Left renal cortex interstitium (tissue), 4 donors: ENCODE measurements at places on chromosomes 5 and 9.

GRCh38 chr5:31918739-31919138 is 255.4 kb downstream of the GOLPH3 start:
- no peak for DNase-seq

DNA sequence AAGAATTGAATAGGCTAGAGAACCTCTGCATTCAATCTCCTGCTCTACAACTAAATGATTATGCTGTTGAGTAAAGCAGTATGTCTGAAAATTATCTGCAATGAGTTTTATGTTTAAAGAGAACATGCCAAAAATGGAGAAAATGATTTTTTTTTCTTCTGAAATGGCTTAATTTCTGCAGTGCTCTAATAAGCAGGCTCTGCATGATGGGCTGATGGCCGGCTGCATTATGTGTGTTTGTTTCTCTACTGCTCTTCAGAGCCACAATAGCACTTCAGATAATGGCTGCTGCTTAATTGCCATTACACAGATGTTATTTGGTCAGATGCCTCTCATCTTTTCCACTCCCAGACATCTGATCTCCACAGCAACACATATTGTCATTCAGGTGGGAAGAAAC is 286.4 kb upstream of the DMAC1 start:
- no peak for DNase-seq

DNA sequence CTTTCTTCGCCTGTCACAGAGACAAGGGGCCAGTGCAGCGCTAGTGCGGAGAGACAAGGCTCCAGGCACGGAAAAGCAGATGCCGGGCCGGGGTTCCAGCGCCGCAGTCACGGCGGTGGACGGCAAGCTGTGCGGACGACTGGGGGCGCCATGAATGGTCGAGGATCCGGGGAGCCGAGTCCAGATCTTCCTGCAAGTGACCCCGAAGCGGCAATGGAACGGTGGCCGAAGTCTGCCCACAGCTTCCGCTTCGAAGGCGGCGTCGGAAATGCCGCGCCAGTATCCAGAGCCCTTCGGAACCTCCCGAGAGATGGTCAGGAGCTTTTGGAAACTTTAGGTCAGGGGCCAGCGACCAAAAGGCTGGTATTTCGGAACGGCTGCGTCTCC is 601 bp upstream of the FAF2 start:
- DNase-seq = no peak

GRCh38 chr5:128002425-128002824 is 81.1 kb upstream of the SLC12A2 start:
- no peak for DNase-seq

GRCh38 chr9:87579781-87580541 is 82.3 kb downstream of the DAPK1 start:
- no peak for DNase-seq

DNA sequence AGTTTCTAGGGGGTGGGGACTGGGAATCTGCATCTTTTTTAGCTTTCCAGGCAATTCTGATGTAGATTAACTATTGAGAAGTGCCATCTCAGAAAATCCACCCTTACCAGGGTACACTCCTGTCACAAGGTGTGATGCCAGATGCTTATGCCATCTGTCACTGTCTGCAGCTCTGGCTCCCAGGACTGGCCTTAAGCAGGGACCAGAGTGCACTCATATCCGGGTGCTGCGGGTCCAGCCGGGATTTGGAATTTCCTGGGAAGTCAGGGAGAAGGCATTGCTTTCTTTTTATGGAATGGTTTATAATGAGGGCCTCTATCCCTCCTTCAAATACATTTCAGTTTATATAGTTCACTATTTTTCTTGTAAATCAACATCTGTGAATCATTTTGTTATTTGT is 92.6 kb downstream of the TMEM174 start:
- no peak for DNase-seq
